ENCODE measurements at places on chromosomes 5 and 9.

DNA sequence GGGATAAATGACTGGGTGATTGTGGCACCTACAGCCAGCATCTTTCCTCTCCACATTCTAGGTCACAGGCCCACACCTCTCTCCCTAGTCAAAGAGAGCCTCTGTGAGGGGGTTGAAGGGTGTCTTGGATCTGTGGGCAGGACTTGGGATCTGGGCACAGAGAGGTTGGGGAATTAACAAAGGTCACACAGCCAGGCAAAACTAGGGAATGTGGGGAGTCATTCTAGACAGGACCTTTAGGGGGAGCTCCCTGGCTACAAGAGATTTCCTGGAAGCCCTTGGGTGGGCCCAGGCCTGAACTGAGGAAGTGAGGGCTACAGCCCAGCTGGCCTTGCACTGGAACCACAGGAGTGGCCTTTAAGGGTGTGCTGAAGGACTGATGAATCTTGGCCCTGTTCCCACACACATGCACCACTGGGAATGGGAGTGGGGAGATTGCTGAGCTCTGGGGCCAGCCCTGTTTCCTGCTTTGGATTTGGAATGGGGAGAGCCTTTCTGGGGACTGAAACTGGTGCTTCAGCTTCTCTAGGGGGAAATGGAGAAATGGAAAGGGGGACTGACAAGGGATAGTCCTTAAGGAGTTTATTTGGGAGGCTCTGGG is 12.4 kb upstream of the CXXC5 start:
- DNase-seq = no peak

- no peak for DNase-seq
These were observed 50.1 kb upstream of the RETREG1 start for GRCh38 chr5:16666883-16667398.

GRCh38 chr5:63648376-63648775 is 313.9 kb downstream of the HTR1A start:
- DNase-seq = no peak

DNA sequence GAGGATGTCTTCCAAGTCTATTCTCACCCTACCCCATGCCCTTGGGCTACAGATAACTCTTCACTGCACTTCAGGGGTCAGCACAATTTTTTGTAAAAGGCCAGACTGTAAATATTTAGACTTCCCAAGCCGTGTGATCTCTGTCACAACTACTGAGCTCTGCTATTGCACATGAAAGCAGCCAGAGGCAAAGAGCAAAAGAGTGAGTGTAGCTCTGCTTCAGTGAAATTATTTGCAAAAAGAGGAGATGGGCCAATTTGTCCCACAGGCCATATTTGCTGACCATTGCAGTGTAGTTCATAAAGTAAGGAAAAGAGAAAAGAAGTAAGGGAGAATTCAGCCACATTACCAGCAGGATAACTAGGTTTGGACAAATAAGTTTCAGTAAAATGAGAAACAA is 7.0 kb upstream of the MOCS2 start:
- no peak for DNase-seq

- DNase-seq = no peak
These were observed 67.9 kb downstream of the XRCC4 start for GRCh38 chr5:83145241-83145640.

DNA sequence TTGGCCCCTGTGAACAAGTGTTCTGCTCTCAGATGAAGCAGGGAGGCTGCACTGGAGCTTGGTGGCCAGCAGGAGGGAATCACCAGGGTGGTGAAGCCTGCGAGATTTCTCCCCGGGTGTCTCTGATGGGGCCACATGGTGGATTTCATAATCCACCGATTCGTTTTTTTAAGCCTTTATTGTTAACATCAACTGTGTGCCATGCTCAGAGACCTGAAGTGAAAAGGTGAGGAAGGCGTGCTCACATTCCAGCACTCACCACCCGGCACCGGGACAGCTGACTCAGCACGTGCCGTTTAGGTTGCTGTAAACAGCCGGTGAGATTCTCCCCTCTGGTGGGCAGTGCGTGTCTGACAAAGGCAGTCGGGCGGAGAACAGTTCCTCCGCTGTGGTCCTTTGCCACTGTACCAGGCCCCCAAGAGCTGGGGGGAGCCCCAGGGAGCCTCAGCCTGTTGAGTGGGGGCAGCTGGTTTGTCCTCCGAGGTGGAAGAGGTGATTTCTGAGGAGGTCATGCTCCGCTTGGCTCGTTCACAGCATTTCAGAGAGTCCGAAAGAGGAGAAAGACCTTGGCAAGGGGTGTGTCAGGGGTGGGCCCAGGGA is 12.7 kb upstream of the AHRR start:
- DNase-seq = no peak

DNA sequence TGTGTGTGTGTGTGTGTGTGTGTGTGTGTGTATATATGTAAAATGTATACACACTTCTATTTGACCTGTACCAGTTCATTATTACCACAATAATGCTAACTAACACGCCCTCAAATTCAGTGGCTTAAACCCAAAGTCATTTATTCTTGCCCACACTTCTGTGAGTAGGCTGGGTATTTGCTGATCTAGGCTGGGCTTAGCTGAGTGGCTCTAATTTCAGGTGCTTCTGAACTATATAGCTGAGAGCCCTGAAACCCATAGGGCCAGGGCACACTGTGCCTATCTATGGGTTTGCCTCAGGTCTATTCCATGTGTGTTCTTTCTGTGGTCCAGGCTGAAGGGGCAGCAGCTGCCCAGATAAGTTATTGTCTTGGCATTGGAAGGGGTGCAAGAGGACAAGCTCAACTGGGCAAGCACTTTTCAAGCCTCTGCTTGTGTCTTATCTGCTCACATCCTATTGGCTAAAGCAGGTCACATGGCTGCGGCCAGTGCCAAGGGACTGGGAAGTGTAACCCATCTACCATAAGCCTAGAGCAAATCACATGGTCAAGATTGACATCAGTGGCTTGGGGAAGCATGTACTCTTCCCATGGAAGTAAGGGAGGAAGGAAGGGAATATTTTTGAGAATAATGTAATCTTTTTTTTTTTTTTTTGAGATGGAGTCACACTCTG is 139.9 kb downstream of the PALM2AKAP2 start:
- no peak for DNase-seq

DNA sequence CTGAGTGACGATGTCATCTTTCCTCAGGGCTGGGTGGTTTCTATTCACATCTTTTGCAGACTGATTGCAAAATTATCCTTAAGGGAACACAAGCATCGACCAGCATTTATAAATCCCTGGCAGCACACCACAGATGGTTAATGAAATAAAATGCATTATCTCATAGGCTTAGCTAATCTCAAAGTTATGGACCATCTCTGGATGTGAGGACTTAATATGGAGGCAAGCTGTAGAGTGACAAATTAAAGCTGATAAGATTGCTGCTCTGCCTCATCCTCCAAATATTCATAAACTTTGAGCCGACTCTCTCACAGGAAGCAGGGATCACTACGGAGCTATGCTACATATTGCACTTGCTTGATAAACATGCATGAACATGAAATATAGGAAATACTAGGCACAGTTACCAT is 663.2 kb upstream of the RGMB start:
- DNase-seq = no peak
